Activated CD4-positive, alpha-beta T cell treated with anti-CD3 and anti-CD28 coated beads for 36 hours (primary cell): ENCODE measurements at places on chromosomes 16 and 17. TPM values are rescaled to one million over a fixed set of nuclear protein-coding genes. Genes with fewer than 3 reads are reported as not detected.

The CIBAR2 gene
- not detected for total RNA-seq

The NOG gene
- 2.6 TPM for total RNA-seq

The SLC16A6 gene
- total RNA-seq: 2.9 TPM

The ENPP7 gene
- total RNA-seq: not detected

The AURKB gene
- 226 TPM for total RNA-seq

The NAGS gene
- total RNA-seq: 1.5 TPM

The KRTAP4-4 gene
- total RNA-seq: not detected

The PRR15L gene
- not detected for total RNA-seq

The ABCA9 gene
- not detected for total RNA-seq

The RPL27 gene
- total RNA-seq: 2,161 TPM

The TBC1D3E gene
- total RNA-seq: not detected

The TMEM100 gene
- not detected for total RNA-seq

The RHBDF1 gene
- not detected for total RNA-seq

The MEAK7 gene
- 10.6 TPM for total RNA-seq

The LDHD gene
- total RNA-seq: not detected

The GCGR gene
- not detected for total RNA-seq

The OTOA gene
- not detected for total RNA-seq

The IGF2BP1 gene
- 0.43 TPM for total RNA-seq

The SPAG7 gene
- 69.4 TPM for total RNA-seq

The MPV17L gene
- not detected for total RNA-seq

The RNF222 gene
- total RNA-seq: not detected

The SLFN14 gene
- total RNA-seq: not detected

The CBX1 gene
- total RNA-seq: 66.0 TPM

The GRB7 gene
- 3.3 TPM for total RNA-seq

The GAST gene
- not detected for total RNA-seq

The PLA2G10 gene
- total RNA-seq: not detected

The KCNAB3 gene
- 8.3 TPM for total RNA-seq

The CDYL2 gene
- total RNA-seq: 21.5 TPM

The TMEM220 gene
- 2.1 TPM for total RNA-seq

The RNF43 gene
- total RNA-seq: 0.71 TPM

The TIMP2 gene
- total RNA-seq: 1.9 TPM

The BCKDK gene
- total RNA-seq: 53.3 TPM

The SOST gene
- total RNA-seq: not detected

The RNF112 gene
- 0.26 TPM for total RNA-seq

The KIF2B gene
- not detected for total RNA-seq
